ENCODE measurements at places on chromosomes 5 and 9.

- peak; percentile 92 for DNase-seq
Measured at GRCh38 chr9:133944746-133945135, 47.4 kb downstream of the VAV2 start.

- DNase-seq = peak; percentile 85
Measured at GRCh38 chr9:88537761-88538091, 2.7 kb downstream of the NXNL2 start.

DNA sequence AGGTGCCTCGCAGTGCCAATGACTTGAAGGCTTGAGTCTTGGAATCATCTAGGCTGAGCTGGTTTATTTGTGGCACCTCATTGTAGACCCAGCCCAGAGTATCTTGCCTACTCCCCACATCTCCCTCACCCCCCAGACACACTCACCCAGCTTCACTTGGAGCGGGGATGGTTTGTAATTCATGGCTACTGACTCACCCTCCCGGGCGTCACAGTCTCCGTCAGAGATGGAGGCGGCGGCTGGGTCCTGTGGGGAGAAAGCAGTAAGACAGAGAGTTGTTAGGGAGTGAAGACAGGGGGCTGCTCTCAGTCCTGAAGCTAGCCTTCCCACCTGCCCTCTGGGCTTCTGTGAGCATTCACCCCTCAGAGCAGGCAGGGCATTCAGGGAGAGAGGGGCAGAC is 29.0 kb upstream of the MYORG start:
- peak; percentile 71 for DNase-seq

DNA sequence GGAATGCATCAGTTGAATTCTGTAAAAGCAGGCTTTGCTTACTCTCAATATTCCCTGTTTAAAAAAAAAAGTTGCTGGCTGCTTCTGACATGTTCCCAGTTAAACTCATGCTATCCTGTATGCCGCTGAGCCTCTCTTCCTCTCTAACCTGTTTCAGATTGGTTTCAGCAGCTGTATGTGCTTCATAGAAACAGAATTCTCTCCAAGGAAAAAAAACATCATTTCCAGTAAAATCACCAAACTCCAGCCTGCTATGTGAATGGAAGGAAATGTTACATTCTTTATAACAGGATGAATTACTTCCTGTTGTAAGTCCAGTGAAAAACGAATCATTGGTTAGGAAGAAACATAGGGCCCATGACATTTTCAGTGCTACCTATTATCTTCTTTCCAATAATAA is 25.7 kb upstream of the KCNV2 start:
- DNase-seq = peak; percentile 27

DNA sequence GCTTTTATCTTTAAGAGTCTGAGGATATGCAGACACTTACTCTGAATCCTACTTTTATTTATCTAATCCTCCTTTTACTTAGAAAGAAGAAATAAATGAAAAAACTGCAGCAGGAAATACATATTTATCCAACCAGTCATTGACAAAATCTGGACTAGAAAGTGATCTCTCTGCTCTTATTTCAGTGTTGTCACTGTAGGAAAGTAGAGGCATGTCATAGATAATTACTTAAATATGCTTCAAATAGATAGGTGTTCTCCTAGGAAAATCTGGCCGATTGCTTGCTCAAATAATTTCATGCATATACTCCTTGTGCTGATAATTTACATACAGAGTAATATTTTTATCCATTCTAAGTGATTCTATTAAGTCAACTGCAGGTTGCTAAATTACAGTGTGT is 2001.9 kb upstream of the C9orf72 start:
- no peak for DNase-seq

GRCh38 chr5:151224372-151224771 is 480 bp upstream of the CCDC69 start:
- no peak for DNase-seq

DNA sequence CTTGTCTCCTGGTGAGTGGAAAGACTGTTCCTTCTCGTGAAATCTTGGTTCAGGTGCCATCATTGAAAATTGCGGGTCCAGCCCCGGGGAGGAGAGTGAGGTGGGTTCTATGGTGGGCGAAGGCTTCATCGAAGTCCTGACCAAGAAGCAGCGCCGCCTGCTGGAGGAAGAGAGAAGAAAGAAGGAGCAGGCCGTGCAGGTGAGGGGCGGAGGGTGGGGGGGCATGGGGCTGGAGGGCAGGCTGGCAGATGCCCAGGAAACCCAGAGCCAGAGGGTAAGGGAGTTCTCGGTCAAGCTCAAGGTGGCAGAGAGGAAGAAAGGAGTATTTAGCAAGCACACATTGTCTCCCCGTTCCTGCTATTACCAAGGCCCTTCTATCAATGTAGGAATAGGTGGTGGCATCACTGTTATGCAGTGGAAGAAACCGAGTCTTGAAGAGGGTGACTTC is 24.3 kb upstream of the POMT1 start:
- peak; percentile 26 for DNase-seq

DNA sequence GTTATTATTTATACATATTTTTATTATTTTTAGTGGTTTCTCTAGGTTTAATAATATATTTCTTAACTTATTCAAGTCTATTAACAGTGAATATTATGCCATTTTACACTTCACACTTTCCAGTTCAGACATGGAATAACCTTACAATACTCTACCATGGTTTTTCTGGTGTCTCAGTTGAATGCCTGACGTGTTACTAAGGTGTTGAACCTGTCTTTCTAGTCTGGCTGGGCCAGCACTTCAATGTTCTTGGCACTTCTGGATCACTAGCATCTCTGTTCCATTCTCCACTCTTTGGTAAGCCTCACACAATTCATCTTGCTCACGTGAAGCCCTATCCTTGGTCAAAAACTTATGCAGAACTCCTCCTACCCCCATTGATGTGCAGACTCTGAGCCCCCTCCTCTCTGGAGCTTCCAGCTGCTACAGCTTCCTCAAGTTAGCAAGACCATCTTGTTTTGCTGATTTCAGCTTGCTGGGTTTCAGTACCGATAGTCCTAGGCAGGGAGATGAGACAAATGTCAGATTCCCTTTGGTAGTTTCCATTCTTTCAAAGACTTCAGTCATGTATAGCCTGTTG is 243.1 kb downstream of the FBXO4 start:
- DNase-seq = no peak

DNA sequence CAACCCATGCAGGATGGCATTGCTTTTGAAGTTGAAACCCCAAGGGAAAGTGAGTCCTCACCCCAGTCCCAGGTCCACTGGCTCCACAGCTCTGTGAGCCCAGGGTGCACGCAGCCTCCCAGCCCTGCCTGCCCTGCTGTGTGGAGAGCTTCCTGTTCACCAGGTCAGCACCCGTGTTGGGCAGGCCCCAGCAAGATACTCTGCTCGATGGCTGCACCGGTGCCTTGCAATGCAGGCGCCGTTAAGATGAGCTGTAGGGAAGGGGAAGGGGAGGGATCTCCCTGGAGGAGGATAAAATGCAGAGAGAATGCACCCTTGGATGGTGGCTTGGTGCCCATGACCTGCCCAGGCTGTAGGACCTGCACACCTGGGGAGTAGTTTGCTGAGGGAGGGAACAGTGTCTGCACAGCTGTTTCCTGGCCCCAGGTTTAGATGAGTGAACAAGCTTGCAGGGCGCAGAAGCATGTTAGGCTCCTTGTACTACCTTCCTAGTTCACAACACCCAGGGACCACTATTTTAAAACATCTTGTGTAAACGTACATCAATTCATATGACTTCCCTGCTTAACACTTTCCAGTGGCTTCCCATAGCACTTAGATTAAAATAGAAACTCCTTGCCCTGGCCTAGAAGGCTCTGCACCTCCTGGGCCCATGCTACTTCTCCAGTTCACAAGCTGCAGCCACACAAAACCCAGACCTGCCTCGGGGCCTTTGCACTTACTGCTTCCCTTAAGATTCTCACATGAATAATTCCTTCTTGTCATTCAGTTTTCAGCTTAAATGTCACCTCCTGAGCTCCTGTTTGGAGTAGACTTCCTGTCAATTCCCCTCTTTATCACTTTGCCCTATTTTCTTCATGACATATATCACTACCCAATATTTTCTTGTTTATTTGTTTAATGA is 19.6 kb downstream of the FAT2 start:
- DNase-seq = no peak

DNA sequence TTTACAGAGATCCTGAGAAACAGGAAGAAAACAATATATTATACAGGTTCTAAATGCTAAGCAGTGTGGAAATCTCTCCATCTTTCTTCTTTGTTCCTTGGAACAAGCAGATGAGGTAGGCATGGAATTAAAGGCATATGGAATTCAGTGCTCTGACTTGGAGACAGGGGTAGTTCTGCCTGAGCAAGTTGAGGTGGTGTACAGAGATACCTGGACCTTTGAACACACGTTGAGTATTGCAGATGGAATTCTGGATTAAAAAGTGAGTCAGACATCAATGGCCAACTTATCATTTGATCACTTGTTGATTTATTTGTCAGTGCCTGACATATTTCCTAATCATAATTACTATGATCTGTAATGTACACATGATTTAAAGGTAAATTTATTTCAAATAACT is 293.9 kb upstream of the IRX4 start:
- no peak for DNase-seq

- DNase-seq = peak; percentile 86
Measured at GRCh38 chr5:109410389-109411148, 795 bp upstream of the PJA2 start.

DNA sequence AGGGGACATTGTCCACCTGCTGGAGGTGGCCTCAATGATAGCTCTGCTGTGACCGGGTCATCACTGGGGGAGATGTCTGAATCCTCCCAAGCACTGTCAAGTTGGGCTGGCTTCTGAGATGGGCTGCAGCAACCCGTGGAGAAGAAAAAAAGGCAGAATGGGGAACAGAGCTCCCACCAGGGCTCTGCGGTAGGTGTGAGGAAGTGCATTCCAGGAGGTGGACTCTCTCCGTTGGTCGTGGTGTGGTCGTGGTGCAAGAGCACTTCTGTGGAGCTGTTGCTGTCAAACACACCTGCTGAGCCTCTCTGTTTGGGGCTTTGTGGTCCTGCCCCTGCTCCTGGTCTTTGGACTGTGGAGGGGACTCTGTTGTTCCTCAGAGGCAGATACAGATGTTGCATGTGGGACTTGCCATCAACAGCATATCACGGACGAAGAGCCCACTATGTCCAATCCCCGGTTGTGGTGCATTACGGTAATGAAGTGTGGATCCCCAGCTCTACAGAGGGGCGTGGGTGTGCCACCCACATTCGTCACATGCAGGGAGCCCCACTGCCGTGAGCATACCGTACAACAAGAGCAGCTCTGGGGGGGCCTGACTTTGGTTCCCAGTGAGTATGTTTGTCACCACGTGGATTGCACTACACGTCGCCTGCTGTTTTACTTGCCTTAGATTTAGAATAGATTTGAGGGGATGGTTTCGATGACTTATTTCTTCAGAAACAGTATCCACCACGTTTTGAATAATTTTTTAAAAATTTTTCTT is 36.0 kb upstream of the PITX1 start:
- no peak for DNase-seq

DNA sequence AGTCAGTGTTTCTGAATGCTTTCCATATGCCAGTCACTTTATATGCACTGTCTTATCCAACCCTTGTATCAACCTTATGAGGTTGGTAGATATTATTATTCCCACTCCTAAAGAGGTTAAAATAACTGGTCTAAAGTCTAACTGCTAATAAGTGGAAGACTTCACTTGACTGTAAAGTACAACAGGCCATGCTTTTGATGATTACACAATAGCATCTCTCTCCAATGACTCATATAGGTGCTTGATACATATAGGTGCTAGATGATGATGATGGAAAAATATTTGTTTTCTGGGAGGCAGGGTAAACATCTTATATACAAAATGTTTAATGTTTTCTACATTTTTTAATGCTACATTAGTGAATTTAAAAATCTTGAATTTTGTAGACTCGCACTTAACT is 75.9 kb upstream of the NR3C1 start:
- DNase-seq = no peak

DNA sequence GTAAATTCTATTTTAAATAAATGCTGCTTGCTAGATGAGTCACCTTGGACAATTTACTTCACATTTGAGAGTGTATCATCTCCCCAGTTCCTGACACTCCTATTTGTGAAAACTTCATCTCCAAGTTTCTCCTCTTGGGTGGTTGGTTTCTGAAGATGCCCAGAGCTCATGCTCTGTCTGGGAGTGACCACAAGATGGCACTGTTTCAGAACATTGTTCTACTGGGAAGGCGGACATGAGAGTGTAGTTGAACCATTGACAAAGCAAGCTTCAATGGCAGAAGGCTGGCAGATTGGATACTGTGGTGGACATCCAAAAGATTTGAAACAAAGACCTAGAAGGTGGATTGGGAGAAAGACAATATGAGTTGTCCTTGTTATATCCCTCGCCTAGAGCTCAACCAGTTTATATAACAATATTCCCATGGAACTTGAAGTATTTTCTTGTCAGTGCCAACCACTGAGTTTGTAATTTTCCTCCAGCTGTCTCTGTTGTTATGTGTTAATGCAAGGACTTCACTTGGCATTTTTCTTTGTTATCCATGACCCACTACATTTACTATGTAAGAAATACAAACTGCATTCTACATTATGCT is 234.3 kb upstream of the ANKH start:
- peak; percentile 60 for DNase-seq

DNA sequence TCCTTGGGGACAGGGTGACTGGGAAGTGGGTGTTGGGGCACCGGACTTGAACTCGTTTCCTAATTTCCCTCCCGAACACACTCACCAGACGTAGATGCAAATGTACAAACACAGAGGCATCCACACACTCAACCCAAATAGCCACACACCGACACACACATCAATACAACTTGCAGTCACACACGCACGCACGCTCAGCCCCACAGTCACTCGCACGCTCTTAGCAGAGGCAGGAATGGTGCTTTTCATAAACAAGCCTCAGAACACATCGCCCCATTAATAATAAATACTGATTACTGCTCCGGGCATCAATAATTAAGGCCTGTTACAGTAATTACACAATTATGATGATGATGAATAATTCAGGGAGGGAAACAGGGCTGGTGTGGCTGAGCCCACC is 5.7 kb downstream of the BARHL1 start:
- DNase-seq = no peak

DNA sequence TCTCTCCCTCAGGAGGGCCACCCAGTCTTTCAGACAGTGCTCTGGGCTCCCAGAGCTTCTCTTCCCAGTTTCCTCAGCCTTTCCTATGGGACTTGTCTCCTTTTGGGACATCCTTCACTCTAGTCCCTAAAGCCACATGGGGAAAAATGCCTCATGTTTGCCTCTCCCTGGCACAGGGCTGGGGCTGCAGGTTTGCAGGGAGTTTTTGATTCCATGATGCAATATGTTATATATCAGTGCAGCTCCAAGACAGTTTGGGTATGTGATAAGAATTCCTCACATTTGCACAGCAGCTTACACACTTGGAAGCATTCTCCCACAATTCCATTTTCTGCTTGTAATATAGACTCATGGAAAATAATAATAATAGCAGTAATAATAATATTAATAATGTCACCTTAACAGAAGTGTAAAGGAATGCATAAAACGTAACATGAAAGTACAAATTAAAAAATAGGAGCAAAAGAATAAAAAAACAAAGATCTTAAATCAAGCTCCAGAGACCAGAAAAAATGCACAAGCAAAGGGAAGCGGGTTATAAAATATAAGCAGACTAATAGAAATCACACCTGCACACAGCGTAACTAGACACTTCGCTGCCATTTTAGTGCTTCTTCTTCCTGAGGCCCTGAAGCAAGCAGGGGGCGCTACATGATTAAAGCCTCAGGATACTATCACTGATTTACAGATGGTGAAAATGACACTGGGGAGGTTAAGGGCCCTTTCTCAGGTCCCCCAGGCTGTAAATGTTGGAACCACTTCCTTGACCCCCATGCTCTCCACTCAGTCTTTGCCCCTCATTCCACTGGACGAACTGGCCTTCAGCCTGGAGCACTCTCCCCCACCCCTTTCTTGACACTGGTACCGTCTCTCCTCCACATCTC is 70.0 kb upstream of the IL17B start:
- DNase-seq = no peak

GRCh38 chr5:77390795-77391194 is 101.3 kb downstream of the WDR41 start:
- DNase-seq = peak; percentile 59
